ENCODE measurements at places on chromosomes 5 and 9.

- no peak for DNase-seq
These were observed 204.1 kb downstream of the ELAVL2 start for GRCh38 chr9:23621924-23622323.

- no peak for DNase-seq
These were observed 17.0 kb upstream of the NDUFS4 start for GRCh38 chr5:53543401-53543800.

- DNase-seq: no peak
These were observed 183.9 kb downstream of the BRINP1 start for GRCh38 chr9:119185298-119185697.

- DNase-seq: no peak
These were observed 127.2 kb downstream of the KDM4C start for GRCh38 chr9:6884990-6885389.

DNA sequence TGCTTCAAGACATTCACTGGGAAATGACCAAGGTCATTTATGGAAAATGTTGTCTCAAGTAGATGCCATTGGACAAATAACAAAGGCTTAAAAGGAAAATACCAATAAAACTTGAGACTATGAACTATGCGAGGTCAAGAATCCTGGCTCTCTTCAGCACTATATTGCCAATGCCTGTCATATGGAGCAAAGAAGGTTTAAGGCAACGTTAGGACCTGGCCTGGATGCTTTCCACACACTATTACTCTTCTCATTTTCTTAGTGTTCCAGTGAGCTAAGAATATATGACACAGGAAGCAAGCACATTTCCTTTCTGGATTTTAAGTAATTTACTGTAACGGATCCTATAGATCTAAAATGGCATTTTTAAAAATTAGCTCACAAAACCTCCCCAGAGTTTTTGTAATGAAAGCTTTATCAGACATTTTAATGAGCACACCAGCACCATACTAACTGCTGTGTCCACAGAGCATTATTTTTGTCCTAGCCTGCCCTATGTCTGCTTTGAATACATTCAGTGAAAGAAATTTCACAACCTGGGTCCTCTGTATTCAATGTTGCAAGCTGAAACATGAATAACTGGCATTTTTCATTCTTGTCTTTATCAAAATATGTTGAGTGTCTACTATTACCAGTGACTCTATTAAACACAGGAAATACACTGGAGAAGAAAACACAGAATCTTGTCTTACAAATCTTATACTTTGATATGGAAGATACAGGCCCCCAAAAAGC lies 315.6 kb downstream of the CETN3 start:
- no peak for DNase-seq

DNA sequence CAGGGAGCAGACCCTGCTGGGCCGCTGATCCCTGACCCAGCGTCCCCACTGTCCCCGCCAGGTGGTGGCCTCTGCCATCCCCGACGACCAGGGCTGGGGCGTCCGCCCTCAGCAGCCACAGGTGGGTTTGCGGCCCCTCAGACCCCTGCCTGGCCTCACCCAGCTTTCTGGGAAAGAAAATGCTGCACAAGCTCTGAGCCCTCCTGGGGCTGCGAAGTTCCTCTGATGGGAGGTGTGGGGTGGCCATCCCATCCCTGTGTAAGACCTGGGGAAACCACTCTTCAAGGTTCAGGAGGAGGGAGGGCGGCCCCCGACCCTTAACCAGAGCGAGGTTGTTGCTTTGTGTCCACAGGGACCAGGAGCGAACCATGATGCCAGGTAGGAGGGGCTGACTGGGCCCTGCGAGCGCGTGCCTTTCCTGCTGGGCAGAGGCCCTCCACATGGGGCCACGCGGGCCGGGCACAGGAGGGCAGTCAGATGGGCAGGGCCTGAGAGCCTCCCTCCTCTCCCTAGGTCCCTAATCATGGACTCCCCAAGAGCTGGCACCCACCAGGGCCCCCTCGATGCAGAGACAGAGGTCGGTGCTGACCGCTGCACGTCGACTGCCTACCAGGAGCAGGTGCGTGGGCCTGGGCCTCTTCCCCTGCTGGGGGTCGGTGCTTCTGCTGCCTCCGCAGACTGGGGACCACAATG lies 7.7 kb downstream of the NOXA1 start:
- no peak for DNase-seq

All from stimulated activated naive B cell treated with anti-CD40 and anti-IgM and Interleukin-4, amounts not matched to agents 10 μg/mL and 1 μg/mL and 100 μg/mL, for 72 hours (primary cell).